ENCODE measurements at places on chromosomes 1 and 21.

GRCh38 chr1:18630511-18631495, at the start of gene PAX7:
Gene PAX7 (plus strand): TSS chr1:18630846. CDS start chr1:18631604, 758 bp downstream.
- DNase-seq = no peak

- no peak for DNase-seq
Observed at GRCh38 chr21:45618846-45619485, 24.6 kb upstream of the PCBP3 start.

DNA sequence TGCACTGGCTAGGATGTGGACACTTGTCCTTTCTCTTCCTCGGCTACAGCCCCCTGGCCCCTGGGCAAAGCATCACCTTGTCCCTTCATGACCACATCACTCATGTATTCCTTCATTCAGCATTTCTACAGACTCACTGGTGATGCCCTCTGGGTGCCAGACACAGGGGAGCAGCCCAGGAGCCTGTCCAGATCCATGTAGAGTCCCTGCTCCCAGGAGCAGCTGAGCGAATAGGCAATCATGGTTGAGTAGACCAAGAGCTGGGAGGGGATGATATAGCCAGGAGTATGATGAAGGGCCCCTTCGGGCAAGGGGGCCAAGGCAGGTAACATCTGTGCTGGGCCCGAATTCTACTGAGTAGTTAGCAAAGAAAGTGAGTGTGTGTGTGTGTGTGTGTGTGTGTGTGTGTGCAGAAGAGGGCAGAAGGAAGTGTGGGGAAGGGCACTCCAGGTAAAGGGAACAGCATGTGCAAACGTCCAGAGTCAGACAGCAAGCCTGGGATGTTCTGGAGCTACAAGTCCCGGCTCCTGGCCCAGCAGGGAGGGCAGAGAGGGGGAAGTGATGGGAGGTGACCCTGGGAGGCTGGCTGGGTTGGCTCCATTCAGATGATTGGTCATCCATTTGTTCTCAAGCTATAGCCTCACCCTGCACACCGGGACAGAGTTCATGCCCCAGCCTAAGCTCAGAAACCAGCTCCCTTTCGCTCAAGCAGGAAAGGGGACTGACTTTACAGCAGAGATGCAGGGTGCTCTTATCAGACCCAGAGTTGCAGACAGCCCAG, 21.0 kb upstream of the PIK3CD start:
- no peak for DNase-seq

DNA sequence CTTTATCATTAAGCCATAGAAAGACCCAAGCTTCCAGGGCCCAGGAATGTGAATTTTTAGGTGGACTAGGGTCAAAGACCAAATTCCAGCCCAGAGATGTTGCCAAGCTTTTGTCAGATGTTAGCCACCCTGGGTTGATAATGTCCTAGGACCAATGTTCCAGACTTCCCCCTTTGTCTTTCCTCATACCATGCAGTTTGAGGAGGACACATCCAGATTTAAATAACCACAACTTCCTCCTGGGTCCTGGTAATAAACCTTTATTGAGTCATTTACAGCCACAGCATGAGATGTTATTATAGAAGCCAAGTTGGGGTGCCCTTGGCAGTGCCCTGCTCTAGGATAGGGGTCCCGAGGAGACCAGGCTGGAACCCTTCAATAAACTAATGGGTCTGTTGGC, 5.9 kb downstream of the TNR start:
- DNase-seq = no peak

DNA sequence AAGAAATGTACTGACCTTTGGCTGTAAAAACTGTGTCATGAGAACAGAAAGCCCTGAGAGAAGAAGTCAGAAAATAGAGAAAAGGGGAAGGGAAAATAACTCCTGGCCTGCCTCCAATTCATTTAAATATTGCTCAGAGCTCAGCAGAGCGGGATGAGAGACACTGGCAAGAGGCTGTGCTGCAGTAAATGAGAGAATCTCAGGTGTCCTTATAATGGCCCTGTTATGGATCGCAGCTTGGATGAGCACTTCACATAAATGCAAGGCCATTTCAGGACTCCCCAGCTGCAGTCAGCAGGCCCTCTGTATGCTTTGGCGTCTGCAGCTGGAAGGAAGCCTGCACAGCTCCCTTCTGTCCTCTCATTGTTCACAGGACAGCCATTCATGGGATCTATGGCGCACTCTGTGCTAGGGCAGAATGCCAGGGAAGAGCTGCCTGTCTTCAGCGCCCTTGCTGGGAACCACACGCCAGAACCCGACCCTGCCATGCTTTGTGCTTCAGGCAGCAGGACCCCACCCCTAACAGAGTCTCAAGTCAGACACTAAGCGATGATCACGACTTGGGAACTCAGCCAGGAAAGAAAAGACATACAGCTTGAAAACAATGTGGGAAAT, 20.7 kb upstream of the ABCB10 start:
- DNase-seq = peak; percentile 76

GRCh38 chr1:29569971-29570634, 333.8 kb downstream of the PTPRU start:
- no peak for DNase-seq

- no peak for DNase-seq
Observed at GRCh38 chr1:207904391-207904790, 6.5 kb downstream of the CD34 start.

DNA sequence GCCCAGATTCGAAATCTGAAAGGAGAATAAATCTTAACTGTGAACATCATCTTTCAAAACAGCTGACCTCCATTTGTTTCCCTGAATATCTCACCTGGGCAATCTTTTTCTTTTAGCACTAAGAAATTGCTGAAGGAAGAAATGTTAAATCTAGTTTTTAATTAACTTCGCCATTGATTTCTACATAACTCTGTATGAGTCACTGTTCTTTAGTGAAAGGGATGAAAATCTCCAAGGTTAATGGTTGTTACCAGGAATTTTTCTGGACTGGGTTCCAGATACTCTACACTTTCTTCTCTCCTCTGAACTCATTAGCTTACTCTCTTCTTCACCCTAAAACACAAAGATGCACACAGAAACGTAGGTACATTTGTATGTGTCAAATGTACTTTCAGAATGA, 235.7 kb downstream of the BACH1 start:
- no peak for DNase-seq

- DNase-seq = no peak
Observed at GRCh38 chr21:42264245-42265195, 45.6 kb downstream of the ABCG1 start.

DNA sequence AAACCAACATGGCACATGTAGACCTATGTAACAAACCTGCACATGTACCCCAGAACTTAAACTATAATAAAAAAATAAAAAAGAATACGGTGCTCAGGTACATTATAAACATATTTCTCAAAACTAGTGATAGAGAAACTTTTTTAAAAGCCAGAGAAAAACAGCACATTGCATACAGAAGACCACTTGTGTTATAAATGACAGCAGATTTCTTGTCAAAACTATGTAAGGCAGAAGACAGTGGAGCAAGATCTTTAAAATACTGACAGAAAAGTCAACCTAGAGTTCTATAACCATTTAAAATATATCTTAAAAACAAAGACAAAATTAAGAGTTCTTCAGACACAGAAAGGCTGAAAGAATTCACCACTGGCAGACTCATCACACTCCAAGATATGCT, 144.7 kb downstream of the NEGR1 start:
- no peak for DNase-seq

DNA sequence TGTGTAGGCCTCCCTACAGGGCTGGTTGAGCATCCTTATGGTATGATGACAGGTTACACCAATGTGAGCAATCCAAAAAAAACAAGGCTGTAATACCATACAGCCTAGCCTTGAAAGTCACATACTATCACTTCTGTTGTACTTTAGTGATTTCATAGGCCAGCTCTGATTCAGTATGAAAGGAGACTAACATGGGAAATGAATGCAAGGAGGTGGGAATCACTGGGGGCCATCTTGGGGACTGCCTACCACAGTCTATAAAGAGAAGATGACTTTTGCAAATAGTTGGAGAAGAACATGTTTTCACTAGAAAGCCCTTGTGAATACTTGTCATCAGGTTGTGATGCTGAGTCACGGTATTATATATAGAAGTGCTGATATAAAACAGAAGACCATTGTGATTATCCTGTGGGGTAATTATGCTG, 270.7 kb downstream of the S1PR1 start:
- DNase-seq = no peak

- DNase-seq = peak; percentile 34
Observed at GRCh38 chr1:231626951-231627614, 493 bp downstream of the DISC1 start.

DNA sequence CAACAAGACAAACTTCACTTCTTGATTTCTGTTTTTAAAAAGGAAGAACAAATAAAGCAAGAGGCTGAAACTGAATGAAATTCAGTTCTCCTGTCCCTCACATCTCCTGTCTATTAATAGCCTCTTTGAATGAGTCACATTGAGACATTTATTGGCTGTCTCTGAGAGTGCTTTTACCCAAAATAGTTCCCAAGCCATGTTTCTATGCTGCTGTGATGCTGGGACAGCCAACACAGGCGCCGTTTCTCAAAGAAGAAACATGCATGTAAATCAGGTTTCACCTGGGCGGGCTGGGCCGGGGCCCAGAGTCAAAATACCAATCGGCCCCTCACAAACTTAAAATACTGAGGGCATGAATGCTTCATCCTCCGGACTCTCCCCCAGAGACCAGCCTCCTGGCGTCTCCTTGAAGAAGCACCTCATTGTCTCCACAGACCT, 105.2 kb downstream of the EDEM3 start:
- no peak for DNase-seq

DNA sequence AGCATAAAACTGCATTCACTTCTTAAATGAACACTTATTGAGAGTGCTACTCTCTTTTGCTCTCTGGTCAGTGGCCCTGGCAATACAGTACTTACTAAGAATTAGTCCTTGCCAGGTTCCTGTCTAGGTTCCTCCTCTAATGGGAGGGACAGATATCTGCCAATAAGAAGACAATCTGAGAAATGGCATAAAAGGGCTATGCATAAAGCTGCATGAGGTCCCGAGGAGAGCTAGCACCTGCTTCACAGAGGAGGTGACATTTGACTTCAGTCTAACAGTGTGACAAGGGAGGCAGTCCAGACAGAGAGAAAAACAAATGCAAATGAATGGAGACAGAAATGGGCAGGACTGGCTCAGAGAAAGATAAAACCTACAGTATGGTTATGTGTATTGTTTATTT, 357.1 kb upstream of the SGIP1 start:
- no peak for DNase-seq

- no peak for DNase-seq
Observed at GRCh38 chr1:36520056-36520455, 37.3 kb upstream of the CSF3R start.

GRCh38 chr1:41101950-41102607, 80.6 kb upstream of the SLFNL1 start:
- no peak for DNase-seq

- no peak for DNase-seq
Observed at GRCh38 chr1:24361811-24362210, 42.7 kb downstream of the GRHL3 start.

DNA sequence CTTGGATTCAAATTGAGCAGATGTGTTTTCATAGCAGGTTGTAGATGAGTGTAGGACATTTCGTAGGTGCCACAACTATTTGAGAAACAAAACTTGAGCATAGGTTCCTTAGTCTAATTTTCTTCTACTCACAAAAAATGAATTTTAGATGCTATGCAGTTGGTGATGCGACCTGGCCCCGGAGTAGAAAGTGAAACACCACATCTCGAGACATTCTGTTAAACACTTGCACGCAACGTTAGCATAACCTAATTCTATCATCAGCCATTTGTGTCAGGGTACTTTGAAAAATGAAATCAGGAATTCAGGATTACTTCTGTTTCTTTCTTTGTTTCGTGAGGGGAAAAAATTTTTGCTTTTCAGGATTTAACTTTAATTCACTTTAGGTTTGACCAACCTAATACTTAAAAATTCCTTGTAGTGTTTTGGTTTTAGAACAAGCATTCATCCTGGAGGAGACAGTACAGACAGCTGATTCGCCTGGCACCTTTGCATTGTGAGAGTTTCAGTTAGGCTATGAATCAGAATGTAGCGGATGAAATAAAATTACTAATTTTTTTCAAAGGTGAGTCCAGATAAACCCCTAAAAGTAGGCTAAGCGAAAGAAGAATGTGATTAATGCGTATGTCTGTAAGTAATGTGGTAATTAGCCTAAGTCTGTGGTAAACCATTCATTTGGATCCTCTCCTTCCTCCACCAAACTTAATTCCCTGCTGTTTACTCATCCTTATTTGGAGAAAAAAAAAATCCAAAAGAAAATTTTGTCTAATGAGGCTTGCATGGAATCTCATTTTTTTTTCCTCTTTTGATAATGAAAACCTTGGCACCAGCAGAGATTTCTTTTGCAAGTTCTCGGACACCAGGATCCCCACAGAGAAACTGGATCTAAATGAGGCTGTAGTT, 44.9 kb downstream of the MAP3K21 start:
- no peak for DNase-seq

GRCh38 chr1:220616836-220617235, 73.3 kb upstream of the C1orf115 start:
- no peak for DNase-seq

DNA sequence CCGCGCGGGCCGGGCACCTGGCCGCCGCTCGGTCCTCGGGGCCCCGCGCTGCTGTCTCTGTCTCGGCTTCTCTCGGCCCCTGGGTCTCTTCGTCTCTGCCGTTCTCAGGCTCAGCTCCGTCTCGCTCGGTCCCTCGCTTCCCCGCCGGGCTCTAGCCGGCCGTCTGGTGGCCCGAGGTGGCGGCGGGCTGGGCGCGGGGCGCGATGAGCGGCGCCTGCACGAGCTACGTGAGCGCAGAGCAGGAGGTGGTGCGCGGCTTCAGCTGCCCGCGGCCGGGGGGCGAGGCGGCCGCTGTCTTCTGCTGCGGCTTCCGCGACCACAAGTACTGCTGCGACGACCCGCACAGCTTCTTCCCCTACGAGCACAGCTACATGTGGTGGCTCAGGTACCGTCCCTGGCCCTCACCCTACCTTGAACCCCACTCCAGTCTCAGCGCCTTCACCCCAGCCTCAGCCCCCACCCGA, 355 bp downstream of the SHISAL2A start:
- peak; percentile 88 for DNase-seq

DNA sequence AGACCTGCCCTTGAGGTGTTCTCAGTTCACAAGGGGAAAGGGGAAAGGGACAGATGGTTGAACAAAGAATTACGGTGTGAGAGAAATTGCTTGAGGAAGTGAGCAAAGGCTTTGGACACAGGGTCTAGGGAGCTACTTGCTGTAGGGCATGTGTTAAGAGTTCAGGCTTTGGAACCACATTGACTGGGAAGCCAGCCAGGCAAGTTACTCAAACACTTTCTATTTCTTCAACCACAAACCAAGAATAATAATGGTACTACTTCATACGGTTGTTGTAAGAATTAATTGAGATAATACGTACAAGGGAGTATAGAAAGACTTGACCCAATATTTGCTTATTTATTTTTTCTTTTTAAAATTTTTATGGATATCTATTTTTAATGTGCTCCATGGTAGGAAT, 26.6 kb downstream of the AK4 start:
- DNase-seq = no peak

GRCh38 chr1:21050031-21050430, 126.7 kb downstream of the EIF4G3 start:
- DNase-seq = no peak

DNA sequence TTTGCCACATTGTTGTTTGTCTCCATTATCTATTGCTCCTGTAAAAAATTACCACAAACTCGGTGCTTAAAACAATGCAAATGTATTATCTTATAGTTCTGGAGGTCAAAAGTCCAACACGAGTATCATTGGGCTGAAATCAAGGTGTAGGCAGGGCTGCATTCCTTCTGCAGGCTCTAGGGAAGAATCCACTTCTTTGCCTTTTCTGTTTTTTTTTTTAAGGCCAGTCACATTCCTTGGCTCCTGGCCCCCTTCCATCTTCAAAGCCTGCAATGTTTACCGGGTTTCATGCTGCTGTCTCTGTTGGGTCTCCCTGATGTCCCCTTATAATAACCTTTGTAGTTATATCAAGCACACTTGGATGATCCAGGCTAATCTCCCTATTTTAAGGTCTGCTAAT, 212.7 kb downstream of the PTBP2 start:
- DNase-seq = no peak

Data from NCI-H1417 (cell line).